ENCODE measurements at places on chromosomes 11 and 22.

DNA sequence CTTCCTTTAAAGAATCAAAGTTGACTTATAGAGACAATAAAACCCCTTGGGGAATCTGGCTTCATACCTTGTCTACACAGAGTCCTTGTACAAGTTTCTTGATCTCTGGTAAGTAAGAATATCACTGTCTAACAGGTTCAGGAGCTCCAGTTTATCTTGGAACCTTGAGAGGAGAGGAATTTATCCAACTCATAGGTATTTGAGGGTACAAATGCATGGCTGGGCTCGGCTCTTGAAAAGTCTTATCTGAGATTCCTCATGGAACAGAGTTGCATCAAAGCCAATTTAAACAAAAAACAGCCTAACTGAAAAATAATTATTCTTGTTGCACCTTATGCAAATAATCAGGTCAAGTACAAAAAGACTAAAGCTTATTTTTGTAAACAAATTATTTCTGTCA is 33.4 kb downstream of the CARD18 start:
- DNase-seq = no peak

- no peak for DNase-seq
These were observed 4.3 kb downstream of the CD59 start for GRCh38 chr11:33731723-33732531.

- no peak for DNase-seq
These were observed 13.3 kb upstream of the MOB2 start for GRCh38 chr11:1499899-1500298.

DNA sequence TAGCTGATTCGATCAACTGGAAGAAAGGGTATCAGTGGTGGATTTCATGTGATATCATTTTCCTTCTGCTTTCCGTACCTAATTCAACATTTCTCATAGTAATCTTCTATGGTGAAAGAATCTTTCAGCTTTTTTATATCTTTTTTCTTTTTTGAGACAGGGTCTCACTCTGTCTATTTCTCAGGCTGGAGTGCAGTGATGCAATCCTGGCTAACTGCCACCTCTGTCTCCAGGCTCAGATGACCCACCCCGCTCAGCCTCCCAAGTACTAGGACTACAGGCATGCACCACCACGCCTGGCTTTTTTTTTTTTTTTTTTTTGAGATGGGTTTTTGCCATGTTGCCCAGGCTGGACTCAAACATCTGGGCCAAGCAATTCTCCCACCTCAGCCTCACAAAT is 18.6 kb upstream of the CHORDC1 start:
- DNase-seq = no peak

DNA sequence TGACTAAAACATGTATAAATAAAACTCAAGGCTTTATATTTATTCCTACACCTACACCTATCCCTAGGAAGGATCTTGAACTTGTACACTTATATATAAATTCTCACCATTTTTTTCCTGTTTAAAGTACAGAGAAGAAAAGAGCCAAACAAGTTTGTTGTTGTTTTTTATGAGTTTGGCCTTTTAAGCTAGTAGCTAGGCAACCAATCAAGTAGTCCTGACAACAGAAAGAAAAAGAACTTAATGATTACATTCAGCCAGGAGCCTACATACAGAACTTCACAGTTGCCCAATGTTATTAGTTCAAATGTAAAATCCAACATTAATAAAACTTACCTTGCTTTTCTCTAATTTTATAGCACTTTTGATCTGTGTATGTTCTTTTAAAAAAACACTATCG is 316.2 kb downstream of the SOX6 start:
- DNase-seq = no peak

GRCh38 chr22:44603767-44604166 is 98.2 kb upstream of the PRR5 start:
- no peak for DNase-seq

GRCh38 chr11:61027141-61027840 is 55.8 kb downstream of the CD6 start:
- DNase-seq = no peak

DNA sequence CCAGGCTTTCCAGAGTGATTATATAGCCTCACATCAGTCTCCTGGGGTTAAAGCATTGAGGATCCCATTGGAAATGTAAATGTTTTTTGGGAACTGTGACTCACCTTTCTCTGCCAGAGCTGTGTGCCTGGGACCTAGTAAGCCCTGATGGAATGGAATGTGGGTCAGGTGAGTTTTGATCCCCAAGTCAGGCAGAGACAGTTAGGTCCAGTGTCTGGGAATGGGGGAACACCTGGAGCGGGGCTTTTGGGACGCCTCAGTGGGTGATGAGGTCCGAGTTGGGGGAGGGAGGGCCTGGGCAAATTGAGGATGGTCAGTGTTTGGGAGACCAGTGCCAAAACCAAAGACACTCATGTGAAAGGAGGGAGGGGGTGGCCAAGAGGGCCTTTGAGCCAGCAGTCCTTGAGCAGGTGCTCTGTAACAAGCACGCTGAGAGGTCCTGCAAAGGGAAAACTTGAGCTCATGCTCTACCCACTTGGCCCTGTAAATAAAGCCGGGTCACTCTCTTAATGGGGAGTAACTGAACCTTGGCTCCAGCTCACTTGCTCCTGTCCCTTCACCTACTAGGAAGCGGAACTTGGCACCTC is 104.7 kb downstream of the NAV2 start:
- no peak for DNase-seq

DNA sequence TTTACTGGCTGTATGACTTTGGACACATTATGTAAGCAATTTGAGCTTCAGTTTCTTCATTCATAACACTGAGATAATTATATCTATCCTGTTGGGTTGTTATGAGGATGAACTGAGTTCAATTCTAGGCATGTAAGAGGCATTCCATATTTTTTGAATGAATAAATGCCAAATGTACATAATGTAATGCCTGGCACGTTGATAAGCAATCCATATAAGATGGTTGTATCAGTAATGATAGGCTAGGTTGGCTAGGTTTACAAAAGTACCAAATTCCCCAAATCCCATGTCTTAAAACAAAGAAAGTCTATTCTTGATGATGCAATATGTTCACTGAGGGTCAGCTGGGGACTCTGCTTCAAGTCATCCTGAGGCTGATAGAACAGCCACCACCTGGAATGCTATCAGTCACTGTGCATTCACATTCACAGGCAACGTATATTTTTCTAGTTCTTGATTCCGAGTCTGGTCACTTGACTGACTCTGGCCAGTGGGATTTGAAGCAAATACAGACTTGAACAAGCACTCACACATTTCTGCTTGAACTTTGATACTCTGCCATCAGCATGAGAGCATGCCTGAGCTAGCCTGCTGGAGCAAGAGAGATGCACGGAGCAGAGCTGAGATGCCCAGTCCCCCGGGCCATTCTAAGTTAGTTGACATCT is 104.0 kb upstream of the TIMP3 start:
- DNase-seq = no peak

DNA sequence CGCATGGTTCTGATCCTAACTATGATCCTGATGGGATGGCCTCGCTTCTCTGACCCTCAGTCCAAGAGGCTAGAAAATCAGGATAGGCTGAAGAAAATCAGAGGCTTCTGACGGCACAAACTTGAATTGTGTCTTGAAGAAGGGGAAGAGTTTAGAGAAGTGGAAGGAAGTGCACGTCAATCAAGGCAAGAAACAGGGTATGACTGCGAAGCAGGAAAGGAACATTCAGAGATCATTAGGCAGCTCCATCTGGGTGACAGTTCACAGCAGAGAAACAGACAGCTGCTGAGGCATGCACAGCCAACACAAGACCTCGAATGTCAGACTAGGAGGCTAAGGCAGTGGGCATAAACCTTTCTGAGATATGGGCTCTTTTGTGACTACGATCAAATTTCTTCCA is 29.3 kb downstream of the CLPB start:
- no peak for DNase-seq

DNA sequence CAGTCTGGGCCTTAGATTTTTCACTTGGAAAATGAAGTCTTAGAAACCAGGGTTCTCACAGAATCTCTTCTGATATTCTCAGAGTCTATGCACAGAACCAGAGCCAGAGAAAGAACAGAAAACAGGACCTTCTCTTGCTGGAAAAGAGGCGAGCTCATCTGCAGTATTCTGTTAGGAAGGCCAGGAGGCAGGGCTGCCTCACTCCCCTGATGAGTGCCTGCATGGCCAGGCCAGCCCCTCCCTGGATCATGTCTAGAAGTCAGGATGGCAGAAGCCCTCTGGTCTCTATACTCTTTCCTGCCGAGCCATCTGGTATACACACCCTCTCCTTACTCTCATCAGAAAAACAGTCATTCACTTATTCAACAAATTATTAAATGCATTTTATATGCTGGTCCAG is 723 bp downstream of the OR51M1 start:
- no peak for DNase-seq

DNA sequence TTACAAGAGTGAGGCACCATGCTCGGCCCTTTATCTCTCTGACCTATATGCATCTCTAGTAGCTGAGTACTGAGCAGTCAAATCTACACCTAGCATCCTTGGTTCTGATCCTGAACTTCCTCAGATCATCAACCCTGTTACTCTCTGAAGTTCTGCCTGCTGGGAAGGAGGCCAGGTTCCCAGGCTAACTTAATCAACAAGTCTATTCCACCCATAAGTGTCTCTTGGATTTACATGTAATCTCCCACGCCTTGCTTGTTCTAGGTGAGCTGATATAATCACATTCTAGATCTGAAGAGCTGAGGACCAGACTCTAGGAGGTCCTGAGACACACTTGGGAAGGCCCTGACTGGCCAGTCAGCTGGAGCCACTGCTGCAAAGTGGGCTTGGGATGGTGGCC is 22.1 kb downstream of the CABP7 start:
- no peak for DNase-seq

- no peak for DNase-seq
These were observed 31.2 kb downstream of the KMT5B start for GRCh38 chr11:68181719-68182451.

DNA sequence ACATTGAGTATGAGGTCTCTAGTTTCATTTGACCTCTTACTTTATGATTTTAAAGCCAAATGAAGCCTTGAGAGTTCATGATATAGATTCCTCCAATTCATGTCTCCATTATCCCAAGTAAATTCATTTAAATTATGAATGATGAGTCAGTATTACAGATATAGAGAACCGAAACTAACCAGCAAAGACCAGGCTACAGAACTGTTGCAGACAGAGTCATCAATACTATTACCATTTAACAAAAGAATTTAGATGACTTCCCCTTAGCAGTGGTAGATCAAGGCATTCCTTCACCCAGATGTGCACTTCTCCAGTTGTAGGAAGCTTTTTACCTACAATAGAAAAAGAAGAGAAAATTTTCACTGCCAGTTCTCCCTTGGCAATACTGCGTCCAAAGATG is 11.8 kb upstream of the CCDC89 start:
- DNase-seq = no peak

- no peak for DNase-seq
These were observed 61.0 kb downstream of the RPS6KA4 start for GRCh38 chr11:64419818-64420485.

DNA sequence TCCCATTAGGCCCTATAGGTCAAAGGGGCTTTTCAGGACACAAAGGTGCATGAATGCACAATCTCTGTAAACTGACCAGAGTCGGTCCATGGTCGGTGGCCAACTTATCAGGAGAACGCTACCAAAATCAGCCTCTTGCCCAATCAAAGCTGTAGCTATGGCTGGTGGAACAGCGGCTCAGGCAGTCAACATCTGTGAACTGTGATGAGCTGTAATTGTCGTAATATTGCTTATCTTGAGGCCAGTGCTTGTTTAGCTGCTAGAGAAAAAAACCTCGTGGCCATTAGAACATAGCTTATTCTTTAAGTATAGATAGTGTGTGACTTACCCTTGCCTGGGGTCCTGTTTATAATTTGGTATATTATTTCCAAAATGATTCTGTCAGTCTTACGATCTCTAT is 14.4 kb upstream of the CHST1 start:
- no peak for DNase-seq

DNA sequence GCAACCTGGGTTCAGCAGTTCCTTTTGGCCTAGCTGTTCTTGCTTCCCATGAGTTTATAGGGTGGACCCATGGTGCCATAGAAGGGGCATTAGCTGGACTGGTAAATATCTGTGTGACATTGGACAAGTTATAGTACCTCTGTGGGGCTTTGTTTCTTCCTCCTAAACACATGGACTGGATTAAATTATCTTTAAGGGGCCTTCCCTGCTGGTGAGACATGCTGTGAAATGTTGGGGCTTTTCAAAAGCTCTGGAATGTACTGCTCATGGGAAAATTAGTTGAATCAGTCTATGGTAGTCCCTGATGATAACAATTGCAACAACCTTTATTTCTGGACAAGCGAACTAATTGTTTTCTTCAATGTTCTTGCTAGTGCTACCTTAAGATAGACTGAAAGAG is 276.2 kb downstream of the BLID start:
- DNase-seq = no peak

GRCh38 chr22:48951836-48952235 is 875.8 kb downstream of the BRD1 start:
- no peak for DNase-seq

GRCh38 chr11:10514202-10514601 is 26.8 kb downstream of the RNF141 start:
- DNase-seq = no peak

DNA sequence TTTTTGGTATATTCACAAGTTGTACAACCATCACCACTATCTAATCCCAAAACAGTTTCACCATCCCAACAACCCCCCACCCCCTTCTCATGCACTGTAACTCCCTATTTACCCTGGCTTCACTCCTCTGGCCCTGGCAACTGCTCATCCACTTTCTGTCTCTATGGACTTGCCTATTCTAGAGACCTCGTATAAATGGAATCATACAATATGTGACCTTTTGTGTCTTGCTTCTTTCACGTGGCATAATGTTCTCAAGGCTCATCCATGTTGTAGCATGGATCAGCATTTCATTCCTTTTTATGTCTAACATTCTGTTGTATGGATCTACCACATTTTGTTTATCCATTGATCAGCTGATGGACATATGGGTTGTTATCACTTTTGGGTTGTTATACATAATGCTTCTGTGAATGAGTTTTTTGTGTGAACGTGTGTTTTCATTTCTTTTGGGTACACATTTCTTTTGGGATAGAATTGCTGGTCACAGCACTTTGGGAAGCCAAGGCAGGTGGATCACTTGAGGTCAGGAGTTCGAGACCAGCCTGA is 46.1 kb downstream of the GDPD5 start:
- no peak for DNase-seq

- no peak for DNase-seq
These were observed 107.0 kb downstream of the KCNQ1OT1 start for GRCh38 chr11:2592559-2593392.

DNA sequence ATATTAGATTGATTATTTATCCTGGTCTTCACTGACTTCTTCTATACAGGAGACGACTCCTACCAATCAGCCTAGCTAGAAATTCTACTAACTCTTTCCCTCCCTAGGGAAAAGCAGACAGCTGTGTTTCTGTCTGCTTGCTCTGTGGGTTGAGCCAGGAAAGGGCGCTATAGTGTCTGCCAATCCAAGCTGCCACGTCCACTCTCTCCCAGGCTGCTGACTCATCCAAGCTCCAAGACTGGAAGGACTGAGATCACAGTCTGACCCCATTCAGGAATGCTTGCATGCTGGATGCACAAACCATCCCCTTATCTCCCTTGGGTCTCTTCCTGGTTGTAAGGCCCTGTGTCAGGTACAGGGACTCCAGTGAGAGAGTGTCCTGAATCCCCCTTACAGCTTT is 955.6 kb downstream of the OPCML start:
- no peak for DNase-seq

All from stimulated activated CD8-positive, alpha-beta memory T cell treated with anti-CD3 and anti-CD28 coated beads, Interleukin-2, amount 100 ng/mL, for 1 hour (primary cell).